ENCODE measurements at places on chromosomes 6 and 20. TPM values are rescaled to one million over a fixed set of nuclear protein-coding genes. Genes with fewer than 3 reads are reported as not detected.

Gene MYLK2
- 0.61 TPM for total RNA-seq

Gene TSHZ2
- not detected for total RNA-seq

Gene COL9A1
- not detected for total RNA-seq

Gene VIP
- not detected for total RNA-seq

Gene CGAS
- total RNA-seq = 5.5 TPM

Gene IL17F
- total RNA-seq = not detected

Gene RAET1G
- 10.8 TPM for total RNA-seq

Gene PSORS1C2
- total RNA-seq = not detected

Gene LHFPL5
- not detected for total RNA-seq

Gene CD93
- total RNA-seq = not detected

Gene IFT52
- 30.7 TPM for total RNA-seq

Gene TRMT11
- total RNA-seq = 14.2 TPM

Gene PACSIN1
- total RNA-seq = 0.05 TPM

Gene DDO
- not detected for total RNA-seq

Gene SLC22A1
- total RNA-seq = 2.8 TPM

Gene SLC2A10
- total RNA-seq = not detected

Gene DEFB126
- total RNA-seq = not detected

Gene TNF
- not detected for total RNA-seq

Gene CRISP2
- total RNA-seq = not detected

Gene ADIG
- not detected for total RNA-seq

Gene DCDC2
- 3.0 TPM for total RNA-seq

Gene TINAG
- total RNA-seq = 0.08 TPM

Gene FLRT3
- 2.0 TPM for total RNA-seq
